NT2/D1 (cell line): ENCODE measurements at places on chromosomes 3 and 15.

DNA sequence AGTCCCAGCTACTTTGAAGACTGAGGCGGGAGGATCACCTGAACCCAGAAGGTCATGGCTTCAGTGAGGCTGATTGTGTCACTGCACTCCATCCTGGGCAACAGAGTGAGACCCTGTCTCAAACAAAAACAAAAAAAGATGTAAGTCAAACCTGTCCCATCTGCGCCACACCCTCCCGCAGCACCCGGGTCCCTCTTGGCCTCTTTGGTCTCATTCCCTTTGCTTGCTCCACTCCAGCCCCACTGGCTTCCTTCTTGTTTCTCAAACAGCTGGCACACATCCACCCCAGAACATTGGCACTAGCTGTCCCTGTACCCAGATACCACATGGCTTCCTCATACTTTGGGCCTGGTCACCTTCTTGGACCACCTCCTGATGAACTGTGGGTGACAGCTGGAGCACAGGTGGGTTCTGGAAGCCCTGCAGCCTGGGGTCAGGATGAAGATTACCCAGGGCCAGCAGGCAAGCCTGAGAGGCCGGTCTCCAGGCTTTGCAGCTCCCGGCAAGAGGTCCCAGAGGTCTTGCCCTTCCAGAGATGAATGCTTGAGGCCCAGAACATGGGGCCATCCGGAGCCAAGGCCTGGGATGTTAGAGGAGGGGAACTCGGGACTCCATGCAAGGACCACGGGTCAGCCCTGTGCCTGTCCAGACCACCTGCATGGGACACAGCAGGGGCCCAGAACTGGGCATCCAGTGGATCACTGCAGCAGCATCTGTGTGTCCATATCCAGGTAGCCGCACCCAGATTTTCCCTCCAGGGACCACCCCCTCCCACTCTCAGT is 10.9 kb upstream of the GATA2 start:
- no peak for DNase-seq

DNA sequence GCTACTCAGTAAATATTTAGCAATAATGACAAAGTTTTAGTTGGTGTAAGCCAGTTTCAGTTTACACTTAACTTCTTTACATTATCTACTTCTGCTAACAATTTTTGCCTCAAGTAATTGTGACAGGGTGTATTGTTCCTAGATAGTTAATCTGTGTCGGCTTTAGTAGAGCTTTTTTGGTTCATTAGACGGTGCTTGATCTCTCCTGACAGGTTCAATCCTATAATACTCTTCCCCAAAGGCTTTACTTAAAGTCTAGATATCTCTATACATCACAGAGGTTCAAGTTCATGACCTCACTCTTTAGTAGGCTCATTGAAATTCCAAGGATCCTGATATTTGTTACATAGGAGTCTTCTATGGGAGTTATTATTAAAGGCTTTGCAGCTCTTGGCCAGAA is 365.6 kb upstream of the DPPA4 start:
- DNase-seq, result no peak

GRCh38 chr15:47366884-47367283 is 350.4 kb upstream of the SEMA6D start:
- no peak for DNase-seq

DNA sequence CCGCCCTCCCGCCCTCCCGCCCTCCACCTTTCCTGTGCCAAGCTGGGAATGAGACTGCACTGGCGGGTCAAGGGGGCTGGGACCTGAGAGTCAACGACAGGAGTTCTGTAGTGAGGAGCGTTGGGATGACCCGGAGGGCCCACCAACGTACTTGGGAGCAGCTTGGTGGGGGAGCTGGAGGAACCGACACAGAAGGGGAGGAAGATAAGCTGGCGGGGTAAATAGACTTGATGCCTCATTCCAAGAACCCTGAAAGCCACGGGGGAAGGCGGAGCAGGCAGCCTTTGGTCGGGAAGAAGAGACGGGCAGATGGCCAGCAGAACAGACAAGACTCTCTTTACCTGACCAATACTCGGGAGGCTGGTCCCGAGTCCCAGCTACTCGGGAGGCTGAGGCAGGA is 277 bp downstream of the FMN1 start:
- DNase-seq, result no peak

DNA sequence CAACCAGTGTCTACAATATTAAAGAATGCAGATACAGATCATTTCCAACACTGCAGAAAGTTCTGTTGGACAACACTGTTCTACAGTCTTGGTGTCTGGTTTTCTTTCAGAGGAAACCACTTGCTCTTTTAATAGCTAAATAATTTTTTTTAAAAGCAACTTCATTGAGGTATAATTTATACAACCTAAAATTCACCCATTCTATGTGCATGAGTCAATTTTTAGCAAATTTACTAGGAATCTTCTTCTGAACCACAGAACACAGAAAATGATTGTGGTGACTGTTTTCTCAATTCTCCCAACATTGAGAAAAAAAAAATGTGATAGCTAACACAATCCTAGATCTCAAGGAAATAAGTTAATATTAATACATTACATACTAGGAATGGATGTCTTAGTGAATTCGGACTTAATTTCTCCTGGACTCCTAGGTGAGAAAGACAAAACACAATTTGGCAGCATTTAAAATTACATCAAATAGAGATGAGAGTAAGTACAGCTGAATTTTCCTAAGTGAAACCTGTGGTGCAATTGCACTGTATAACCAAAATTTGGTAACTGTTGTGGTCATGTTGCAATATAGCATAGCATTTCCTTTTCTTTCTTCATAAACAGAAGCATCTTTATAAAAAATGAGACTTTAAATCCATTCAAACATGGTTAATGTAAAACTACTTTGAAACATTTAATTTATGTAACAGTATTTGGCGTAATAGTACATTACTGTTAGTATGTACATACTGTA is 15.3 kb upstream of the PLCL2 start:
- no peak for DNase-seq
